Stimulated activated CD4-positive, alpha-beta T cell treated with anti-CD3 and anti-CD28 coated beads, Interleukin-2, amount 100 ng/mL, for 48 hours (primary cell): ENCODE measurements at places on chromosomes 7 and 10.

GRCh38 chr7:25944777-25945515, 207.1 kb upstream of the NFE2L3 start:
- no peak for DNase-seq

GRCh38 chr7:77797734-77798393, 370 bp downstream of the TMEM60 start:
- no peak for DNase-seq

GRCh38 chr7:81420526-81421226, 349.2 kb downstream of the HGF start:
- DNase-seq, result no peak

- no peak for DNase-seq
Measured at GRCh38 chr7:13024121-13024674, 336.8 kb downstream of the ARL4A start.

DNA sequence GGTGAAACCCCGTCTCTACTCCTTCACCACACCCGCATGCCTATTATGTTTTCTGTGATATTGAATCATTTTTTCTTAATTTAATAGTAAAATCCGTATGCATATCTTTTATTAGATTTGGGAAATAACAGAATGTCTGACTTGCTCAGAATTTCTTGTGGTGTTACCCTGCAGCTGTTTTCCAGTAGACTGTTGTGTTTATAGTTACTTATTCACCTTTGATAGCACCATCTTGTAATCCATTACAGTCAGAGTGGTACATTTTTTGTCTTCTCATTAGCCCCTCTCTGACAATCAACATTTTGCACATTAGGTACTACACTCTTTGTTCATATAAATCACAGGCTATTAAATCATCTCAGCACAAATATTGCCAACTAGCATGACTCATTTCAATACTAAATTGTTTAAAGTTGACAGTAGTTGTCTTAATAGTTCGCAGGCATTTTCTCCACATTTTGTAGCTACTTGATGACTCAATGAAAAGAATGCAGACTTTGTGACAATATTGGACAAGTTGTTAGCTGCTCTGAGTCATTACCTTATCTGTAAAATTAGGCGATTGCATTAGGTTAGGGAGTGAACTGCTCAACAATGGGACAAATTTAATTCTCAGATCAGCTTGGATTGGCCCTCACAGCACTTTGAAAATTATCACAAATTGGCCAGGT, 17.8 kb upstream of the SLC16A12 start:
- no peak for DNase-seq

DNA sequence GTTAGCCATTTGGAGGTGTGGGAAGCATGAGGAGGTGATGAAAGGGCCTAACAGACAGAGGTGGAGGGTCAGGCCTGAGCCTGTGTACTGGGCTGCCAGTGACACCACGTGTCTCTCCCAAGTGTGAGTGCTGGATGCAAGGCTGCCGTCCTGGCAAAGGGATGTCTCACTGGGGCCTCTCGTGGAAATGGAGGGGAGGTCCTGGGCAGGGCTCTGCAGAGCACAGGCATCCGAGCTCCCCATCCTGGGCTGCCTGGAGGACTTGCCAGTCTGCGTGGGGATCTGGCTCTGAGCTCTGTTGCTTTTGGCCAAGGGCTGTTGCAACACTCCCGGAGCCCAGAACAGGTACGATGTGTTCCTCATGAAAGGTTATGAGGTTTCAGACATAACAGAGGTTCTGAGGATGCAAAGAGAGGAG, 77.3 kb downstream of the GRK5 start:
- no peak for DNase-seq

DNA sequence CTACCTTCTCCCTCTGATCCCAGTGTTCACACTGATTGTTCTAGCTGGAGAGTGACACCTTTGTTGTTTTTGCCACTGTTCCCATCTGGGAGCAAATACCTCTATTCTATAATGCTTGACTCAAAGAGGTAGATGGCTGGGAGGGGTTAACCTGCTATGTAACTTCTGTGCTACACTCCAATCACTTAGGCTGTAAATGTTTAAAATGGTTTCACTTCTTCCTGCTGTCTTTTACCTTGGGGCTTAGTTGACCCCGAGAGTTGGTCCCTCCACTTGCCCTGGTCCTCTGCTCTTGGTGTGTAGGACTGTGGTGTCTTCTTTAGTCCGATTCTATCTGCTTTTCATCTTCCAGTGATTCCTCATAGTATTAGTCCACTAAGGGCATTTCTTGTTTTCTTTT, 22.3 kb downstream of the KLHDC10 start:
- DNase-seq, result no peak

DNA sequence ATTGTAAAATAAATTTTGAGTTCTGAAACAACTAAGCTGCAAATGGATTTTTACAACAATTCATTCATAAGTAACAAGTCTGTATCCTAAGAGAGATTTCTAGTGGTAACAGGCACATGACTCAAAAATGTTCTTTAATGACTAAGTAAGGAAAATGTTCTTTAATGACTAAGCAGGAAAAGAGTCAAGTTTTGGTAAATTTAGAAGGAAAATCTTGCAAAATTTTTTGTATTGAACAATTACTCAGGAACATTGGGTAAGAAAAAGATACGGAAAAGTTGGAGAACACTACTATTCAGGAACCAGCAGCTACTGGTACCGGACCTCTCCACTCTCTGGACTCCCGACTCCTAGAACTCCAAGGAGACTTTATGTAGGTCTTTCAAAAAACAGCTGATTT, 33.5 kb downstream of the HYCC1 start:
- DNase-seq, result no peak

DNA sequence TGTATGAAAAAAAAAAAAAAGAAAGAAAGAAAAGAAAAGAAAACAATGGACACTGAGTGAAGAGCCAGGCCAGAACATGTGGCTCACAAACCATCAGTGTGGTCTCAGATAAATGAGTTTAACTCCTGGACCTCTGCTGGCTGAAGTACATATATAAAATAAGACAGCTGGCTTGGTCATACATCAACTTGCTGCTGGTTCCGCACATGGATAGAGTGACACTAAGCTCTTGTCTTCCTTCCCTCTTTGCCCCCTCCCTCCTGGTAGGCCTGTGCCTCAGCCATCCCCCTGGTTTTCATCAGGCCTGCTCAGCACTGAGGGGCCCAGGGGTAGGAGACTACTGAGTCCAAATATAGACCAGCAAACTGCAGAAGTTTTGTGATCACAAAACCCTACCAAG, 58.1 kb upstream of the DGKI start:
- DNase-seq, result no peak

- DNase-seq, result no peak
Measured at GRCh38 chr7:55563596-55564325, 8.5 kb downstream of the VOPP1 start.

- DNase-seq, result peak; percentile 2
Measured at GRCh38 chr7:143929224-143929920, 5.7 kb upstream of the OR2F2 start.

DNA sequence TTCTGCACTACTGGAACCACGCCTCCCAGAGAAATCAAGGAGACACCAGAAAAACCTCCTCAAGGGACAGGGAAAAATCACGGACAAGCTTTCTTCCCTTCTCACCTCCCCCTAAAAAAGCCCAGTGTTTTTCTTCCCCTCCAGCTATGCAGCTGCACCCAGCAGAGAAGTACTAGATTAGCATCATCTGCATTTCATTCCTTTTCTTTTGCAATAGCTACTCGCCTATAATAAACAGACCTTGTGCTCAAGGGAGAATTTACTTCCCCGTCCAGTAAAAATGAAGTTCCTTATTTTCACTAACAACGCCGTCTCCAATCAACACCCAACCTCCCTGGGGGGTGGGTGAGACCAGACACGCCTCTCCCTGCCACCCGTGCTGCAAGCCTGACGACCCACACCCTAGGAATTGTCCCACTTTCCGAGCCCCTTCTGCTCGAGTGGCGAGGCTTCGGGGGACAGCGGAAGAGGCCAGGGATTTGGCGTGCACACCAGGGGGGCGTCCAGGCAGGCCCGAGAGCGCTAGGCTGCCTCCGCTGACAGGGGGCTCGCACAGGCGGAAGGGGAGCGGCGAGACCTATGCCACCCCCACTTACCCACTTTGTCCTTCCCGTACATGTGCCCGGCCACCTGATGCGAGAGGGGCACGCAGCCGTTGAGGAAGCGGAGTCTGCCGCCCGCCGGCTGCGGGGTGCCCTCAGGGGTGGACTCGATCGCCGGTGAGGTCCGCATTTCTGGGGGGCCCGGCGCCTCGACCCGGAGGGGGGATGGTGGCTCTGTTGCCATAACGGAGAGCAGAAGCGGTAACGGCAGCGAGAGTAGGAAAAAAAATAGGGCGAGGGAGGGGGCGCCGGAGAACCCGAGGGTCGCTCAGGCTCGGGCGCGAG, 625 bp downstream of the IPMK start:
- DNase-seq, result peak; percentile 6

DNA sequence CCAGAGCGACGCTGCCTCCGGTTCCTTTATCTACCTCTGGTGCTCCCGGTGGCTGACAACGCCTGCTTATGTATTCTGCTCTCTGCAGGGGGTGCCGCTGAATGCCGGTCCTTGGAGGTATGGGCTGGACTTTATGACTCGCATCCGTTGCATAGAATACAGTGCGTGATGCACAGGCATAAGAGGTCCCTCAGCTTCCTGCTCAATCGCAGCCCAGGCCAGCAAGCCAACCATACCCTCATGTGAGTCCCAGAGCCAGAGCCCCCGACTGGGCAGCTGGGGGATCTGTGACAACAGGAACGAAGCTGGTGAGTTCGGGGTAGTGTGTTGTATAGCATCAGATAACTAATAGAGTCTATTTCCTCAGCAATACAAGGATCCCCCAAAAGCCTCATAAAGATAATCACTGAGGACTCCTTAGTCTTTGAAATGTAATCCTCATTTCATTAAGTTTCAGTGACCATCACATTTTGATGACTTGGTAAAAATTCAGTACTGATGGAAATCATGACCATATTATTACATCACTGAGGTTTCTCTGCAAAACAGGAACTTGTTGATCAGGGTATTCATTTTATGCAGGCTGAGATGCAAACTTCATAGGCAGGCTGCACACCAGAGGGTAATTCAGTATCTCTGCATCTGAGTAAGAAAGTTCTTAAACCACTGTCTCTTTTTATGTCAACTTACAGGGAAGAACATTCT, 607.8 kb downstream of the PTPRN2 start:
- no peak for DNase-seq

GRCh38 chr10:13417459-13418126, 69.5 kb upstream of the SEPHS1 start:
- DNase-seq, result no peak

- DNase-seq, result no peak
Measured at GRCh38 chr10:116664631-116665030, 43.9 kb downstream of the PNLIPRP2 start.

GRCh38 chr10:86962136-86962980, 4.0 kb downstream of the SNCG start:
- no peak for DNase-seq

DNA sequence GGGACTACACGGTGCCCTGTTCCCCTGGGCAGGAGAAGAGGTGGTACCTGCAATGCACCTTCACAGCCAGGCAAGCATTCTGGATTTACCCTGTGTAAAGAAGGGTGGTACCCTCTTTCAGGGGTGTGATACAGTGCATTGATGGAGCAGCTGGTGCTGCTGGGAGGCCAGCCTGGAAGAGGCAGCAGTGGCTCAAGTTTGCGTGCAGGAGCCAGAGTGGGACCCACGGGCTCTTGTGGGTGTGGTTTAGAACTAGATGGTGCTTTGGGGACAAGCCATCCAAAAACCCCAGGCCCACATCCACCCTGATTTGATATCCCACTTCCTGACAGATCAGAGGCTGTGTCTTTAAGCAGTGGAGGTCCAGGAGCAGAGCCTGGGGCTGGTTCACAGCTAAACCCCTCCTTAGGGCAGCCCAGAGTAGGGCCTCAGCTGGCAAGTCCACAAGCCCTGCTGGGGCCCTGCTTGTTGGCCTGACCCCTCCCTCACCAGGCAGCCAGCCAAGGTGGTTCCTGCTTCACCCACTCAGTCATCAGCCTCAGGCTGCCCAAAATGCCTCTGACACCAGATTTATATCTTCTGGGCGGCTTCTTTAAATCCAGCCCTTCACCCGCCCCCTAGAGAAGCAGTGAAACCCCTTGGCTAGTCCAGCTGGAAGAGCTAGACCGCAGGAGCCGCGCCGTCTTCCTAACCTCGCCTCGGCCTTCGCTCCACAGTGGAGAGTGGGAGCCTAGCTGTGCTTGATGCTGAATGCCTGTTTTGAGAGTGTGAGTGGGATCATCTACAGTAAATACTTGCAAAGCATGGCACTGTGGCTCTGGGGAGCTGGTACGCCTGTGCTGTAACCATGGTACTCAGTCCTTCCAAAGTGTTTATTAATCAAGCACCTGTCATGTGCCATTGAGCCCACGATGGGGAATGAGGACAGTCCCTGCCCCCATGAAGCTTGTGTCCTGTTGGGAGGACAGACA, 1.4 kb upstream of the ASIC3 start:
- DNase-seq, result no peak

DNA sequence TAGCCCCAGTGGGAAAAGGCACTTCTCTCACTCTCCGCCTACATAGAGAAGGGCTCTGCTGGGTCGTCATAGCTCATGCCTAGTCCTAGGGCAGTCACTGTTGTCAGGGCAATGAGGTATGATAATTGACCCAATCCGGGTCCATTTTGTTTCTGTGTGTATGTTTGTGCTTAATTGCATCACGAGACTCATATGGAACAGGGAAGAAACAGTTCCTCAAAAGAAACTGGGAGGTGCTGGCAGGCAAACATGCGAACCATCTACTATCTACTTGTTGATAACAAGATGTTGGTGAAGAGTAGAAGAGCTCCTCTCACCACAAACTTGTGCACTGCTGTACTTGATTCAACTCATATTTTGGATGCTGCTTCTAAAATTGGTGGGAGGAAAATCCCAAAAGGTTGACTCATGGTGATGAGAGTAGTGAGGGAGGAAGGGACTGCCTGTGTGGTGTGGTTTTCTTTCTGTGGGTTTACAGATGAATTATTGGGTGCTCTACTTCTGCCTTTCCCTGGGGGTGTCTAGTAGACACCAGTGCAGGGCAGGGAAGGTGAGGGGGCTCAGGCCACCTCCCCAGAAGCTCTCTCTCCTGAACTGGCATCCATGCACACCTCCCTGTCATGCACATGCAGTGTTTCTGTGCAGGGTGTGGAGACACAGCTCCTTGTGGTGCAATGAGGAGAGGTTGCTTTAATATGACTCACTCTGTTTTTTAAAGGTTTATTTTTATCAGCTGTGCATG, 29.4 kb downstream of the LSMEM1 start:
- DNase-seq, result peak; percentile 5

- no peak for DNase-seq
Measured at GRCh38 chr7:85462671-85463070, 275.8 kb upstream of the SEMA3D start.

DNA sequence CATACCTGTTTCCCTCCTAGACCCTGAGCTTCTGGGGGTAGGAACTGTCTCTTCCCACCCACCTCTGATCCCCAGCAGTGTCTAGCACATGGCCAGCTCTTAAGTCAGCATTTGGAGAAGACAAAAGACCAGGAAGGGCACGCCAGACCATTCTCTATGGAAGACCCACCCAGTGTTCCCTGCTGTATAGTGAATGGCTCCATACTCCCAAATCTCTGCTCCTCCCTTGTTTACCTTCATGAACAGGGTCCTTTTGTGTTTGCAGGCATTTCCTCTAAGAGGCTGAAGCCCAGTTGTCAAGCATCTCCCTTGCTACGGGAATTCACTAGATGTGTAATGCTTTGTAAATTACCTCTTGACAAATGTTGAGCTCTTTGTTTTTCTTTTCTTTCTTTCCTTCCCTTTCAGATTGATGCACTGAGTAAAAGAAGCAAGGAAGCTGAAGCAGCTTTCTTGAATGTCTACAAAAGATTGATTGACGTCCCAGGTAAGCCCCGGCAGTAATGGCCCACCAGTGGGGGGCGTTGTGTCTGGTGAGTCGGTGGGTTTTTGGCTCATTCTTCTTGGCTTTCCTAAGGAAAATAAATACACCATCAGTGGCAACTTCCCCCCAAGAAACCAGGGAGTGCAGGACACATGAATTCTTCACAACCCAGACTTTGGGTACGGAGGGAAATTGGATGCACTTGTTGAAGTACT, 216.6 kb upstream of the SH2B2 start:
- no peak for DNase-seq
